ENCODE measurements at places on chromosomes 11 and 22.
A peak's percentile ranks its signal among the peaks of the same experiment; 100 is the strongest.

DNA sequence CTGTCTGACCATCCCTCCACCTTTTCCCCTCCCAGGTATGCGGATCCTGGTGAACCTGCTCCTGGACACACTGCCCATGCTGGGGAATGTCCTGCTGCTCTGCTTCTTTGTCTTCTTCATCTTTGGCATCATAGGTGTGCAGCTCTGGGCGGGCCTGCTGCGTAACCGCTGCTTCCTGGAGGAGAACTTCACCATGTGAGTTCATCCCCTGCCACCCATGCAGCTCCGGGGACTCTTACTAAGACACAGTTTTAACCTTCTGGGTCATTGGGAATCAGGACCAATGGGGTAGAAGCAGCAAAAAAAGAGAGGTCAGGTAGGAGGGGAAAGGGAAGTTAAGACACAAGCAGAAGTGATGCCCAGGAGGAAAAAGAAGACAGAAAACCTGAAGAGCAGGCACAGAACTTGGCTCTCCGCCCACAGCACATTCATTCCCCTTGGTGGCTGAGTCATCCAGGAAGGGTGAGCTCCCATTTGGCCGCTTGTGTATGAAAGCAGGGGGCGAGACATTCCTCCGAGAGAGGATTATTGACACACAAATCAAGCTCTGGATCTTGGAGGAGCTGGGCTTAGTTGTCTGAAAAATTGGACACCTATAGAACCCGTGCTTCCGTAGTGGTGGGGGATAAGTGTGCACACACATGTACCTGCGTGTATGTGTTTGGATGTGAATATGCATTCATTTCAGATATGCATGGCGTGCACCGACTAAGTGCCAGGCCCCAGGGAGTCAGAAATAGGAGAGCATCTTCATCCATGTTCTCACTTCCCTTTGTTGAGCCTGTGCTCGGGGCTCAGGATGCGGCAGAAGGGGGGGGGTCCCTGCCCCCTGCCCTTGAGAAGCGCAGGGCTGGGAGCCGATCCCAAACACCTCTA lies 64.2 kb downstream of the CACNA1I start:
- no peaks in the 10 kb centered on the region for H3K4me1 ChIP-seq
- H3K27me3 ChIP-seq: no peaks in the 10 kb centered on the region
- H3K27ac ChIP-seq: no peak overlapping the region
- H3K36me3 ChIP-seq: no peaks in the 10 kb centered on the region

- H3K36me3 ChIP-seq: no peaks in the 10 kb centered on the region
- no peak overlapping the region for H3K4me3 ChIP-seq
These were observed 3.5 kb downstream of the OSM start for GRCh38 chr22:30262917-30263741.

GRCh38 chr11:72614381-72614780 lies 59.8 kb downstream of the PDE2A start:
- no peaks in the 10 kb centered on the region for H3K27me3 ChIP-seq
- no peaks in the 10 kb centered on the region for H3K4me1 ChIP-seq
- no peaks in the 10 kb centered on the region for H3K36me3 ChIP-seq

DNA sequence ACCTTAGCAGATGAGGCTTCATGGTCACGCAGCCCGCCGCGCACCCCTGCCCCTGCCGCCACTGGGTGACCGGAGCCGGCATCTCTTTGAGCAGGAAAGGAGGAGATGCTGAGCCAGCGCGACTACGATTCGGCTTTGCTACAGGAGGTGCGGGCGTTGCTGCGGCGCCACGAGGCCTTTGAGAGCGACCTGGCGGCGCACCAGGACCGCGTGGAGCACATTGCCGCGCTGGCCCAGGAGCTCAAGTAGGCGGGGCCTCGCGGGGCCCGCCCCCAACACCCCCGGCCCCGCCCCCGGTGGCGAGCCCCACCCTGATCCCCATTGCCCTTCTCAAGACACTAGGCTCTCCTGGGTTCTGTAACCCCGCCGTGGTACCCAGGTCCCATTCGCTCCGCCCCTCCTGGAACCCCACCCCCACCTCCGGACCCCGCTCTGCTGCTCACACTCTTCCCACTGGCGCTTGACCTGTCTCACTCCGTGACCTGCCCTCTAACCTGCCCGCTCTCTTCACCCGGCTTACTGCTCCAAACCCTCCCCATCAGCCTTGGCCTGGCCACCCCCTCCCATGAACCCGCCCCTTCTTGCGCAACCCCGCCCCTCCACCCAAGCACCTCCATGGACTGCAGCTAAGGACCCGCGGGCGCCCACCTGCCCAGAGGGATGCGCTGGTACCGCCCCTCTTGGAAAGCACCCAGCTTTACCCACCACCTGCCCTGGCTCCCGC lies 9.1 kb downstream of the CTSF start:
- H3K36me3 ChIP-seq: no peaks in the 10 kb centered on the region
- H3K27me3 ChIP-seq: no peaks in the 10 kb centered on the region
- H3K4me1 ChIP-seq: no peaks in the 10 kb centered on the region
- no peak for DNase-seq
- H3K27ac ChIP-seq: no peak overlapping the region
- no peak overlapping the region for H3K4me3 ChIP-seq

GRCh38 chr11:13502492-13502891 lies 6.7 kb upstream of the PTH start:
- H3K4me1 ChIP-seq: no peaks in the 10 kb centered on the region
- DNase-seq: no peak
- H3K27me3 ChIP-seq: no peaks in the 10 kb centered on the region
- H3K36me3 ChIP-seq: no peaks in the 10 kb centered on the region

DNA sequence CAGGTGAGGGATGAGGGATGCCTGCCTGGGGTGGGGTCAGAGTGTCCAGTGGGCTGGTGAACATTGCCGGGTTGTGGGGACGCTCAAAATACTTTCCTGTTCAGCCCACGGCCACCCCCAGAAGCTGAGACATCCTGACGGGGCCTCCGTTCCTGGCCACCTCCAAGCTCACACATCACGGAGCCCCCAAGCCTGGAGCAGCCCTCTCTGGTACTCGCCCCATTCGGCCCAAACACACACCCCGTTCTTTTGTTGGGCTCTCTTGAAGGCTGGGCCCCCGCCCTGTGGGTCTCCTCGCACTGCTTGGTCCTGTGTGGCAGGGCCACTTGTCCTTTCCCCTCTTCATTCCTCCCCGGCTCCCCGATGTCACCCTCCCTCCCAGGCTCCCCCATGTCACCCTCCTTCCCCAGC lies 442.6 kb downstream of the TBC1D22A start:
- peak; percentile 10 for DNase-seq
- no peak overlapping the region for H3K27ac ChIP-seq
- H3K27me3 ChIP-seq: no peaks in the 10 kb centered on the region
- no peak overlapping the region for H3K4me3 ChIP-seq
- H3K36me3 ChIP-seq: no peaks in the 10 kb centered on the region
- H3K4me1 ChIP-seq: no peaks in the 10 kb centered on the region

DNA sequence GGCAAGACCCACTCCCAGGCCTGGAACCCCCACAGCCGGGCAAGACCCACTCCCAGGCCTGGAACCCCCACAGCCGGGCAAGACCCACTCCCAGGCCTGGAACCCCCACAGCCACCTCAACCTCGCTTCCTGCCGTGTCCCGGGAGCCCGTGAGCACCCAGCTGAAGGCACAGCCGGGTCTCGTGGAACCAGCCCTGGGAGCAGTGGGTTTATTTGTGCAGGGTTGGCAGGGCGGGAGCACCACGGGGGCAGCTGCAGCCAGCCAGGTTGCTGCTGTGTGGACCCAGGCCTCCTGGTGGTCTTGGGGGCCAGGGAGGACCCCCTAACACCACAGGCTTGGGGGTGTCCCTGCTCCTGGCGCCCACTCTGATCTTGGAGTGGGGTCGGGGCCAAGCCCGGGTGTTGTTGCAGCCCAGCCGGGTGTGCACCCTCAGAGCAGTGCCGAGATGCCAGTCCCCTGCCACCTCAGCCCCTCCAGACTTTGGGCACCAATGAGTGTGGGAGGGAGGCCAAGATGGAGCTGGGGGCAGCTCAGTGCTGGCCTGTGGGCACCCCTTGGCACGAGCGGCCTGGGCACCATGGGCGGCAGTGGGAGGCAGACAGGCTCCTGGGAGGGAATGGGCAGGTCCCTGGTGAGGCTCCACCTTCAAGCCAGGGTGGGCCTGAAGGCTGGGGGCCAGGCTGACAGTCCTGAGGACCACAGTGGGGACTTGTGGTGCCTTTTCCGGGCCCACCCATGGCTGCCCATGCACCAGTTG lies 8.2 kb upstream of the PKP3 start:
- peaks cover 15% of the 10 kb centered on the region for H3K27me3 ChIP-seq
- no peaks in the 10 kb centered on the region for H3K36me3 ChIP-seq
- no peaks in the 10 kb centered on the region for H3K4me1 ChIP-seq
- DNase-seq: no peak
- H3K4me3 ChIP-seq: no peak overlapping the region

DNA sequence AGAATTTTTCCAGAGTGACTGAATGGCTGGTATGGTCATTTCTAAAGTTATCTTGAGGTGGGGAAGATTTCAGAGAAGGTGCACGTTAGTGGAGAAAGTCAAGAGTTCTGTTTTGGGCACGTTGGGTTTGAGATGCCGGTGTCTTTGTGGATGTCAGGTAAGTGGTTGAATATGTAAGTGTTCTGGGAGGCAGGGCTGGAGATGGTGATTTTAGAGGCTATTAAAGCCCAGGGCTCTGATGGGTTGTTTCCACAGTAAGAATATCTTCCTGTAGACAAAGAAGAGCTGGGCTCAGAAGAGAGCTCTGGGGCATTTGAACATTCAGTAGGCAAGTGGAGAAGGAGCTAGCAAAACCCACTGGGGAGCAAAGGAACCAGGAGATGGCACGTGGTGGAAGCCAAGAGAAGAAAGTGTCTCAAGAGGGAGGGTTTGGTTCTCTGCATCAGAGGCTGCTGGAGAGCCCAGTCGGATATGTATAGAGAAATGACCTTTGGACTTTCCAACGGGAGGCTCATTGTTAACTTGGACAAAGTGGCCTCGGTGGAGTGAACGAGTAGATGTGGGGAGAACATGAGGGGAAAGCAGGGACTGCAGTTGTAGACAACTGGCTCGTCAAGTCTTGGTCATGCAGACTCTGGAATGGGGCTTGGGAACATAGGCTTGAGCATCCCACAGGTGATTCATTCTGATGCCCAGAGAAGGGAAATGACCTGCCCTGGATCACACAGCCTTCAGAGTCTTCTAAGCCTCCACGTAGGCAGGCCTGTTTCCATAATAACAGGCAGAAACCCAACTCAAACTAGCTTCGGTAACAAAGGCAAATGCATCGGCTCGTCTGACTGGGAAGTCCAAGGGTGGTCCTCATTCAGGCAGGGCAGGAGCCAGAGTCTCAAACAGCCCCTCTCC lies 98.4 kb upstream of the PARVA start:
- no peak overlapping the region for H3K4me3 ChIP-seq
- no peaks in the 10 kb centered on the region for H3K36me3 ChIP-seq
- H3K27ac ChIP-seq: no peak overlapping the region
- H3K27me3 ChIP-seq: peaks cover 1% of the 10 kb centered on the region
- DNase-seq: peak; percentile 24

DNA sequence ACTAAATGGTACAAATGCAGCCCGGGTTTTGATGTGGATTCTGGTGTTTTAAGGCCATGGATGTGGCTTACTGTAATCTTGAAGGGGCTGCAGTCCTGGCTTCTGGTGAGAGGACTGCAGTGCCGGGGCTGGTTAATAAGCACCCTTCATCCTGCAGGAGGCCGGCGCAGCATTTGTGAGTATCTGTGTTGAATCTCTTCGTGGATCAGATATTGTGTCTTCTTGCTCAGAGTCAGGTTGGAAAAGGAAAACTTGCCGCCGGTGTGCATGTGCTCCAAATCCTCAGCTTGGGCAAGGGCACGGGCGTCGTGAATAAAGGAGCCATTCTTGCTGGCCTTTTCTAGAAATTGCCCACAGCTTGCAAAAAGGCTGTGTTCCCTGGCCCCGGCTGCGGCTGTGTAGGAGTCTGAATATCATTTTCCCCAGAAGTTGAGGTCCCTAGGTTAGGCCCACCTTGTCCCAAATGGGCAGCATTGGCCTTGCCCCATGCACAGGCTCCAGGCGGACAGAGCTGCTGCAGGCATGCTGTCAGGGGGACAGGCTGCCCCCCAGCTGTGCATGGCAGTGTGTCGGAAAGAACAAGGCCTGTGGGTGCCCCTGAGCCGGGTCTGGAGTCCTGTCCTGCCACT lies 28.9 kb upstream of the PARVB start:
- H3K27me3 ChIP-seq: no peaks in the 10 kb centered on the region
- H3K36me3 ChIP-seq: peaks cover 75% of the 10 kb centered on the region
- no peak overlapping the region for H3K27ac ChIP-seq
- H3K4me3 ChIP-seq: no peak overlapping the region
- no peak for DNase-seq

DNA sequence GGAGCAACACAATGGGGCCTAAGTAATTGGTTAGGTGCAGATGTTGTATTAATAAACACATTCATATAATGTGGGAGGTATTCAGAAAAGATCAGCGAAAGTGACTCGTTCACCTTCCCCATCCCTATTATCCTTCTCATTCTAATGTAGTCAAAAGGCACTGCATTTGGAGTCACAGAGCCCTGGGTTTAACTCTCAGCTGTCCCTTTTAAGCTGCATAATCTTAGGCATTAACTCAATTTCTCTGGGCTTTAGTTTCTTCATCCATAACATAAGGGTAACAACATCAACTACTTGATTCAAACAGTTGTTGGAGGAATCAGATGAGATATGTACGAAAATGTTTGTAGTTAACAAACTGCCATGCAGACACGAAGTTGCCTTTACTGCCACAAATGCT lies 187.6 kb upstream of the PITPNB start:
- H3K27ac ChIP-seq: no peak overlapping the region
- no peak overlapping the region for H3K4me3 ChIP-seq
- no peaks in the 10 kb centered on the region for H3K27me3 ChIP-seq

- H3K4me3 ChIP-seq: no peak overlapping the region
- no peaks in the 10 kb centered on the region for H3K27me3 ChIP-seq
- no peaks in the 10 kb centered on the region for H3K36me3 ChIP-seq
- no peaks in the 10 kb centered on the region for H3K4me1 ChIP-seq
- H3K27ac ChIP-seq: no peak overlapping the region
These were observed 535.1 kb upstream of the LUZP2 start for GRCh38 chr11:23961503-23962338.

- H3K4me1 ChIP-seq: peaks cover 6% of the 10 kb centered on the region
- H3K4me3 ChIP-seq: no peak overlapping the region
- no peaks in the 10 kb centered on the region for H3K27me3 ChIP-seq
- H3K27ac ChIP-seq: peak overlapping the region; percentile 8
These were observed 30.5 kb downstream of the ARAP1 start for GRCh38 chr11:72721689-72722049.

DNA sequence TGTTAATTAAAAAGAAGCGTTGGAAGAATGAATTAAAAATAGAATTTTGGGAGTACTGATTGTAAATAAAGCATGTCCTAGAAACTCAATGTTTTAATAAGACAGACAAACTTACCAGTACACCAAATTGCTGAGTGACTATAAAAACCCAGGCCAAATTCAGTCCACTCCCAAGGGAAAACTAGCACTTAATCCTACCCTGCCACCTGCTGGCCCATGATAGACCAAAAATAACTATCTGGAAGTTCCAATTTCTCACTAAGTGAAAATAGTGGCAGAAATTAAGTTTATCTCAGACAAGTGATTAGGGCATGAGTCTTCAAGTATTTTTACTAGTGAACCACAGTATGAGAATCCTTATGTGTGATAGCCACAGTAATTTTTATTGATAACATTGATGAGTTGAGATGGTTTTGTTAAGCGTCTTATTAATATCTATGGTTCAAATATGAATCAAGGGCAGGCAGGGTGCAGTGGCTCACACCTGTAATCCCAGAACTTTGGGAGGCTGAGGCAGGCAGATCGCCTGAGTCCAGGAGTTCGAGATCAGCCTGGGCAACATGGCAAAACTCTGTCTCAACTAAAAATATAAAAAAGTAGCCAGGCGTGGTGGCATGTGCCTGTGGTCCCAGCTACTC lies 9.8 kb upstream of the DDX10 start:
- DNase-seq: peak; percentile 76
- no peak overlapping the region for H3K27ac ChIP-seq
- no peaks in the 10 kb centered on the region for H3K4me1 ChIP-seq
- H3K36me3 ChIP-seq: no peaks in the 10 kb centered on the region
- H3K27me3 ChIP-seq: no peaks in the 10 kb centered on the region

GRCh38 chr11:123564221-123564620 lies 90.2 kb downstream of the SCN3B start:
- H3K4me1 ChIP-seq: peaks cover 16% of the 10 kb centered on the region
- H3K27ac ChIP-seq: no peak overlapping the region
- H3K27me3 ChIP-seq: no peaks in the 10 kb centered on the region
- no peak overlapping the region for H3K4me3 ChIP-seq
